EL (cell line): ENCODE measurements at places on chromosomes 1 and 21.

DNA sequence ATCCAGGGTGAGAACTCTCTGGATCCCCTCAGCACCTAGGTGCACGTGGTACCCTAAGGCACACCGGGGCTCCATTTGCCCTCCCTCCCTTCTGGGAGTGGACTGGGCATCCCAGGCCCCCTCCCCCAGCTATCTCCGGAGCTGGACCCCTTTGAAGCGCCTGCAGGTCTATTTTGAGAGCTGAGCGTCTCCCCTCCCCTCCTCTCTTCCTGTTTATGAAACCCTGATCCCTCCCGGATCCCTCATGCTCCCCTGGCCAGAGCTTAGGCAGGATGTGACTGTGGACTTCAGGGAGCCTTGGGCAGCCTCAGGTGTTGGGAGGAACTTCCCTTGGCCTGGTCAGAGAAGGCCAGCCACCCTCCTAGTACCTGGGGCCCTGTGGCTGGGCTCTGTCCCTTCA is 10.2 kb downstream of the RPS6KA1 start:
- no peak for DNase-seq

DNA sequence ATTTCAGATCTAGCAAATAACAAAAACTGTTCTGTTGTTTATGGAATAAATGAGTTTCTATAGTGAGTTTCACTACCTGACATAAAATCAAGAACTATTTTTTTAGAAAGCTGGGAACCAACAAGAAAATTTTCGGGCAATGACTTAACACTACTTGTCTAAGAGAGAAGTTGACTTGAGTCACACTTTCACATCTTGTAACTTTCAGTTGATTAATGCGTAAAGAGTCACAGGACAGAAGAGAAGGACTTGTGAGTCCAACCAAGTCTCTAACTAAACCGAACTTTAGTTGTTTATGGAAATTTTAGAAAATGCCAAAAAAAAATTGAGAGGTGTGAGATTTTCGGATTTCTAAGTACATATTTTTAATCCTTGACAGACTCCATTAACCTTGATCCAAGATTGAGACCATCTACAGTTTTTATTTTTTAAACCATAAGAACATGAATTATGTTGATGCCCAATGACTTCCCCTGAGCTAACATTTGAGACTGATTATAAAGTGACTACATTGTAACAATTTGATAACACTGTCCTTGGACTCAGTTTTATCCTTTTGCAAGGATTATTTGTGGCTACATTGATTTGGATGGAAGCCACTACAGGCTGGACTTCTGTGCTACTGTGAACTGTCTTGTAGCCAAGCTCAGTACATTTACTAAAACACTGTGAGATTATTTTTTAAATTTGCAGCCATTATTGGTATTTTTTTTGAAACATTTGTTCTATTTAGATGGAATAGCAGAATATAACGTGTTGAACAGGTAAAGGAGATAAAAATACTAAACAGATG is 284.0 kb downstream of the PTPRC start:
- DNase-seq: no peak

DNA sequence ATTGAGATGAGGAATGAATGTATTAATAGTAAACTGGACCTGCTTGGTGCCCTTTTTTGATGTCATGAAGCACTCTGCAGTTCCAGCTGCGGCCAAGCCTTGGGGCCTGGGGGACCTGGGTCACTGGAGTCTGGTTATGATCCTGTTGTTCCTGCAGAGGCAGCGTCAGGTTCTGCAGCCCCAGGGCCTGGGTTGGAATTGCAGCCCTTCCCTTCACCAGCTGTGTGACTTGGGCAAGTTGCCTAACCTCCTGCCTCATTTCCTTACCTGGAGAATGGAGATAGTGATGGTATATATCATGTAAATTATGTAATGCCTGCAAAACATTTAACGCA is 9.1 kb upstream of the ATP5PO start:
- no peak for DNase-seq

GRCh38 chr1:108502138-108502537 is 52.0 kb downstream of the NBPF6 start:
- DNase-seq: peak; percentile 51

- DNase-seq: no peak
Observed at GRCh38 chr1:156618853-156619581, at the start of gene HAPLN2. Gene HAPLN2 (plus strand): TSS chr1:156619415. CDS start chr1:156623491, 4,076 bp downstream.

- peak; percentile 38 for DNase-seq
Observed at GRCh38 chr1:88237058-88237457, 447.0 kb upstream of the PKN2 start.

- DNase-seq: no peak
Observed at GRCh38 chr1:106912131-106912530, 144.3 kb upstream of the PRMT6 start.

GRCh38 chr1:203276916-203277545 is 28.3 kb upstream of the BTG2 start:
- DNase-seq: no peak

DNA sequence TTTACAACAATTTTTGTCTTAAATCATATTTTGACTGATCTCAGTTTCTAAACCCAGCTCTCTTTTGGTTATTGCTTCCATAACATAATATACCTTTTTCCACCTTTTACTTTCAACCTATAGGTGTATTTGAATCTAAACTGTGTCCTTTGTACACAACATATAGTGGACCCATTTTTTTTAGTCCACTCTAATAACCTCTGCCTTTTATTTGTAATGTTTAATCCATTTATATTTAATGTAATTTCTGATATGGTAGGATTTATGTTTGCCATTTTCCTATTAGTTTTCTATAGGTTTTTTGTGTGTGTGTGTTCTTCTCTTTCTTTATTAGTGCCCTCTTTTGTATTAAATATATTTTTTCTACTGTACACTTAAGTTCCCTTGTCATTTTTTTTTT is 22.4 kb upstream of the SLAMF1 start:
- DNase-seq: no peak

DNA sequence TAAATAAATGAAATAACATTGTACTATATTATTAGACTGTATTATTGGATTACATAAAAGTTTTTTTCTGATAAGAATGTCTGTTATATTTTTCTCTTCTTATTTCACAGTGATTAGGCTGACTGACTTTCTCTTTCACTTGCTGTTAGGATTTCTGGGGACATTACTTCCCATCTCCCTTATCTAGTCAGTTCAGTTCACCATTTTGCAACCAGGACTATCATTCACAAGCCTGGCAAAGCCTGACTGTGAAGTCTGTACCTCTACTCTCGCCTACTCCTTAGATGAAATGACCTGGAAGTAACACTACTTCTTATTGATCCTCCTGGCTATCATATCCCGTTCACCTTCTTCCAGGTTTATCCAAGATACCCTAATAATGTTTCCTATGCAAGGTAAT is 676.6 kb downstream of the USP25 start:
- no peak for DNase-seq

- no peak for DNase-seq
Observed at GRCh38 chr1:12202190-12202497, 27.7 kb upstream of the VPS13D start.

DNA sequence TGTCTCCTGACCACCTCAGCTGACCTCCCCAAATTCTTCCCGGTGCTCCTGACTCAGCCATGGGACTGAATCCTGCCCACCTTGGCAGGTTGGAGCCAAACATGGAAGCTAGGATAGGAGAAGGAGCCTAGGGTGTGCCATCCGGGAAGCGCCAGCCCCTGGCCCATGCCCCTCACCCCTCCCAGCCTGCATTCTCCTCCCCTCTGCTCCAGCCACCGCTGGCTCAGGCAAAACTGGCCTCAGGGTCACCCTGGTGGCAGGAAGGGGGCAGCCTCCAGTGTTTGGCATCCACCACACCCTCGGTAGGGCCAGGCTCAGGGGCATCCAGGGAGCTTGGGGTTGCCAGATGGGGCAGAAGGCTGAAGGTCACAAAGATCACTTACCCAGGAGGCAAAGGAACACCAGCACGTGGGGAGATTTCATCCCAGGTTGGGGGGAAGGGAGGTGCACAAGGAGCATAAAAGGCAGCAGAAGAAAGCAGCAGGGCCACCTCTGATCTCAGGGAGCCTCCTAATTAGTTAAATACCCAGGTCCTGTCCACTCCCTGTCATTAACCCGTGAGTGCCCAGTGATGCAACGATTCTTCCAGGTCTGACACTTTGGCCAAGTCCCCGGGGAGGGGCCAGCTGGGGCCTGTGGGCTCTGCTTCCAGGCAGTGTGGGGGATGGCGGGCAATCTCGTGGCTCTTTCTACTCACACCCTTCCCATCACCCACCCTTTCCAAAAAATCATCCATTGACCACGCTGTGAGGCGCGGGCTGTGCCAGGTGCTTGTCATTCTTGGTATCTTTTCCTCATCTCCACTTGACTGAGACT is at the start of gene PLA2G2E:
TSS of gene PLA2G2E (minus strand) at position 481 of the 816 bp plus-strand sequence. CDS start at position 423, 58 bp downstream.
- no peak for DNase-seq

DNA sequence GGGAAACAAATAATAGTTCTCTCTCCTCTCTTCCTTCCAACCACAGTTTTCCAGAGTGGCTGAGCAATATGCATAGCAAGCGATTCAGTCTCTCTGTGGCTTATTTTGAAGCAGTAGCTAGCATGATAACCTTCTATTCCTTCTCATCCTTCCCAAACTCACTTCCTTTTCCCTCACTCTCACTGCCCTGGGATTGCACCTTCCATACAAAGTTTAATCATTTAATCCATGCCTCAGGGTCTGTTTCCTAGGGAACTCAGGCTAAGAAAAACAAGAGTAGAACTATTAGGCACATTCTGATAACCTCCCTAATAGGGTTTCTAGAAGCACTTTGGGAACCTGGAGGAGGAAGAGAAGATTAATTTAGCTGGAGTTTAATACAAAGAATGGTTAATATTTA is 97.7 kb upstream of the S1PR1 start:
- no peak for DNase-seq

GRCh38 chr1:162361349-162361748 is 15.3 kb downstream of the SPATA46 start:
- no peak for DNase-seq

- DNase-seq: no peak
Observed at GRCh38 chr1:93574511-93574910, 107.1 kb downstream of the BCAR3 start.

DNA sequence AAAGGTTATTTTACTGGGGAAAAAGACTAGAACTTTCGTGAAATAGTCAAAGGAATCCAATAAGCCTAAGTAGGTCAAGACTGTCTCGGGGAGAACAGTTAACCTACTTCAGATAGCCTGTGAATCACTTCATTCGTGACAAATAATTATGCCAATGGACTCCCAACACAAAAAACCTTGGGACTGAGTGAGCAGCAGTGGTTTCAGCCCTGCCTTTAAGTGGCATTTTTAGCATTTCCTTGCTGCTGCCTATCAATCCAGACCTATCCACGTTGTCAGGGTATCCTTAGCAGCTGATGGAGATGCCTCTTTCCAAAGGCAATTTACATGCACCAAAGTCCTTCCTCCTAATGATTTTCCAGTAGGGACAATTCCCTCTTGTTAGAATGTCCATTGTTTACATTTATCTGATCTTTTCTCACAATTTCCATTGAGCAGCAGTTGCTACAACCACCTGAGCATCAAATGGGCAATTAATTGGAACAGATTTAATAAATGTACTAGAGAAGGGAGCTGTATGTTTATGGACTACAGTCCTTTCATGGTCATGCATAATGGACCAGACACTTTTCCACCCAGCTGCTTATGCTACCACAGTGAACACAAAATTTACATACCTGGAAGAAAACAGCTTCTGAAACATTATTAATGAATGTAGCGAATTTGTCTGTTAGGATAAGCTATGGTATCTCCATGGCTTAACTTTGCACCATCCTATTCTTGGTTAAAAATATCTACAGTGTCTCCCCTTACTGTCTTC is 75.8 kb downstream of the TM2D1 start:
- DNase-seq: no peak
